ENCODE measurements at places on chromosomes 3 and 15.

GRCh38 chr3:15360788-15361493 is 28.6 kb upstream of the SH3BP5 start:
- no peak for DNase-seq

- no peak for DNase-seq
Observed at GRCh38 chr15:69648212-69648611, 195.6 kb downstream of the RPLP1 start.

DNA sequence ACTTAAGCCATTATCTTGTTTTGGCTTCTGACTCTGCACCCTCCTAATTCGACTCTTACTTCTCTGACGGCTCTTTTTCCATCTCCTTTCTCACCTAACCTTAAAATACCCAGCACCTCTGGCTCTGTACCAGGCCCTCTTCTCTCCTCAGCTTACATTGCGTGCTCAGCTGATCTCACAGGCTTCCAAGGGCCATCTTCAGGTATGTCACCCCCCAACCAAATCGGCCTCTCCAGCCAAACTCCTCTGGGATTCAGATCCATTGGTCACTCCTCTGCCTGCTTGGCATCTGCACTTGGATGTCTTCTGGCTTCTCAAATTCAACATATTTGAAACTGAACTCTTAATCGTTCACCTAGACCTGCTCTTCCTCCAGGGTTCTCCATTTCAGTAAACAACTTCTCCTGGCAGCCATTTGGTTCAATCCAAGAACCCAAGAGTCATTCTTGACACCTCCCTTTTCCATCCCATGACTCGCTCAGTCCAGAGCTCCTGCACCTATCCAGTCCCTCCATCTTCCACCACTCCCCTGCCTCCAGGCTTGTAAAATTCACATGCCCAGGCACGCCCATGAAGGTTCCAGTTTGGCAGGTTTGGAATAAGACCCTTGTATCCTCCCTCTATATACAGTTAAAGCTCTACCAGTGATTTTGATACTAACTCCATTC is 35.2 kb upstream of the SLC41A3 start:
- no peak for DNase-seq

DNA sequence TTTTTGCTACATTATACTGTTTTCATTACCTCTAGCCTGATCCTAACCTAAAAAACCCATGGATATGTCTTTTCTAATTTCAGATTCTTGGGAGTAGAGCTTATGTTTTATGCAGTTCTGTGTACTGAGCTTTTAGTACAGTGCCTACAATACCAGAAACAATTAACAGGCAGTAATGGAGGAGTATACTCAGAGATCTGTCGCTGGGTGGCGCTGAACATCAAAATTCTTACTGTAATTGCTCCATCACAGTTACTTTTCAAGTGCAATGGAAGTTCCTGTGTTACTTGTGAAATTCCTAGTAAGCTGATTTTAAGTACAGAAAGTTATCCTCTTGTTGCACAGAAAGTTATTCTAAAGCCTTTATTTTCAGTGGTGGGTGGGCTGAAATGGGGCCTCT is 66.9 kb downstream of the RNF13 start:
- DNase-seq: peak; percentile 28

GRCh38 chr15:78000091-78000926 is 77.2 kb downstream of the TBC1D2B start:
- DNase-seq: peak; percentile 87

- no peak for DNase-seq
Observed at GRCh38 chr3:177060492-177060891, 136.8 kb downstream of the TBL1XR1 start.

DNA sequence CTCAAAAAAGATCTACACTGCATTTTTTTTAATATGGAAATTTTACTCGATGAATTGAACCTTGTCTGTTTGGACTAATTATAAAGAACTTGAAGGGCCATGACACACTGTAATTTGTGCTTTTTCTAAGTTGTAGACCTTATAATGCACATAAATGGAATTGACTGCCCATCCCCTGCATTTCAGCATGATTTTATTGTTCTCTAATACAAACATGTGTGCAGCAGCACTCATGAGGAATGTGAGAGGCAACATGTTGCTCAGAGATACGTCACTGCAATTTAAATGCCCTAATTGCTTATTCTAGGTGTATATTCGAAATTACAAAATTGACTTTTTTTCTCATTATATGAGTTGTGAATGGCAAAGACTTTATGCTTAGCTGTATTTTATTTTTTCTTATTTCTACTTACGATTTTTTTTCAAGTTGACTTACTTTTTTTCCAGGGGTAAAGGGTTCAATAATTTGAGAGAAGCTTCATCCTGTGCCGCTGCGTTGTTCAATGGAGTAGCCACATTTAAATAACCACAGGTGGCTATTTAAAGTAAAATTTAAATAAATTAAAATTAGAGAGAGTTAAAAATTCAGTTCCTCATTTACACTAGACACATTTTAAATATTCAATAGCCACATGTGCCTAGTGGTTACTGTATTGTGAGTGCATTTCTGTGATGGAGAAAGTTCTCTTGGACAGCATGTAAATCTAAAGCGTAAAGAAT is 1346.4 kb downstream of the ROBO1 start:
- no peak for DNase-seq

Data from CD4-positive, alpha-beta T cell treated with Interleukin-17A for 4 hours (primary cell).